Putamen (tissue), 1 donor: ENCODE measurements at places on chromosomes 16 and 17.

DNA sequence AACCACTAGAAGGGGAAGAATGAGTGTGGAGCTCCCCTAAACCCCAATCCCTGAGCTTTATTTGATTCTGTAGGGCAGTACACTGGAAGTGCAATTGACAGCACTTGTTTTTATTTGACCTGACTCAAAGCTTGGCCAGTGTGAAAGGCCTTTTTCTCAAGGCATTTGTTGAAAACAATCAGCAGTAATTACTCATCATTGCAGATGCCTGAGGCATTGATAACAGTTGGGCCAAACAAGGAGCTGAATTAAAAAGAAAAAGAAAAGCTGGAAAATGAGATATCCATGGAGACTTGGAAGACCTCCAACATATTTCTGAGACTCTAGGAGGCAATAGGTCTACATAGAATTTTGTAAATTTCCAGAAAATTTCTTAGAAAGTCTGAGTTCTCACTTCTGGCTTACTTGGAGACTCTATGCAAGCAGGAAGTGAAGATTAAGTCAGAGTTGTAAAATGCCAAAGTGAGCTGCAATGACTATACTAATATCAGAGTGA lies 200.8 kb upstream of the KCNJ16 start:
- no peak for DNase-seq

GRCh38 chr16:26524846-26525245 lies 541.9 kb upstream of the C16orf82 start:
- DNase-seq = no peak

- no peak for DNase-seq
These were observed 41.5 kb upstream of the HS3ST3A1 start for GRCh38 chr17:13643180-13643579.

DNA sequence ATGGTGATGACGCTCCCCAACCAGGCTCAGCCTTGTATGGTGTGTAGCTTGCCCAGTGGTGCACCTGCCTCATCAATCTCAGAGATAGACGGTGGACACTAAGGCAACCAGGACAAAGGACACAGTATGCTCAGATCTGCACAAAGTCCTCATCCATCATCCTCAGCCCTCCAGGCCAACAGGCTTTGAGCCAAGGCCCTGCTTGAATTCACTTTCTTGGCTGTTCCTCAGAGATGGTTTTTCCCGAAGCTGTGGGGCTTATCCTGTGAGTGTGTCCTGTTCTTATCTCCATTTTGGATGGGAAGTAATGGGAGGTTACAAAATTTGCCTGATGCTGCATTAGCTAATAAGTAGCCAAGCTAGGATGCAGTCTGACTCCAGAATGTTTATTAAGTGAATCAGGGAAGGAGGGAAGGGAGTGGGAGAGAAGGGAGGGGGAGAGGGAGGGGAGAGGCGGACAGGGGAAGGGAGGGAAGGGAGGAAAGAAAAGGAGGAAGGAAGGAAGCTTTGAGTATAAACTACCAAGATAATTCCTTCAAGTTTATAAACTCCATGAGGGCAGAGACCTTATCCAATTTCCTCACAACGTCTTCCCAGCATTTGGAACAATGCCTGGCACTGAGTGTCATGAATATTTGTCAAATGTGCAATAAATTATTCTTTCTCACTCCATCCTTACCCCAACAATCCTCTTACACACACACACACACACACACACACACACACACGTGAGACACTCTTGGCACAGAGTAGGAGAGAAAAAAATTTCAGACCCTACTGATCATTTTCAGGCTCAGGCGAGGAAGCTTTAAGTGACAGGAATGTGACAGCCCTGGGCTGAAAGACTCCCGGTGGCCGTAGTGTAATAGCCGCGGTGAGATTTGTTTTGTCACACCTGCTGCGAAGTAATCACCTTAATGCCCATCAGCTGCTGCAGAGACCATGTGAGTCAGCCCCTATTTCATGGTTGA lies 84.3 kb downstream of the BMERB1 start:
- DNase-seq = no peak

- DNase-seq = no peak
These were observed 28.2 kb downstream of the BRD7 start for GRCh38 chr16:50340578-50340977.

DNA sequence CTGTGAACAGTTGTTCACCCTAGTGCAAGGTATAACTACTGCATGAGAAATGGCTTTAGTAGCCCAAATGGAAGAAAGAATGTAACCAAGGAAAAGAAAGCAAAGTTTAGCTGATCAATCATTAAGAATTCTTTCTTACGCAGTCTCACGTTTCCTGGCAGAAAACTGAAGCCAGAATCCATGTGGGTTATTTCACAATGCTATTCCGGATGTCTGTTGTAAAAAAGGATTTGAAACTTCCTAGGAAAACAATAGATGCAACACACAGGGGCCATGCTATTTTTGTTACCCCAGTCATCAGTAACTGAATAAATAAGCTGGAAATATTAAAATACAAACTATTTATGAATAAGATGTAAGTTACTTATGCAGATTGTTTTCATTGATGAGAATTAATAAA lies 802.5 kb downstream of the CDH8 start:
- DNase-seq = no peak

DNA sequence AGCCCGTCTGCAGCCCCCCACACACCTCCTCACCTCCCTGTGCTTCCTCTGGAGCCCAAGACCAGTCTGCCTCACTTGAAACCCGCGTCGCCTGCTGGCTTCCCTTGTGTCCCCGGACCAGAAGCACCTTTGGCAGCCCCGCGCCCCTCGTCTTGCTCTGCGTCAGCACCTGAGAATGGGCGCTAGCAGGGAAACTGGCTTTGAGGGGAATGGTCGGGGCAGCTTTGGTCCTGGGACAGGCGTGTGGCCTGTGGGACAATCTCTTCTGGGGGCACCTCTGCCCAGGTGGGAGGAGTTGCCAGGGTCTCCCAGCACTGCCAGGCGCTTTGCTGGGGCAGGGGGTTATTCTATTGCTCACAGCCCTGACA lies 3.6 kb upstream of the MAFG start:
- no peak for DNase-seq

DNA sequence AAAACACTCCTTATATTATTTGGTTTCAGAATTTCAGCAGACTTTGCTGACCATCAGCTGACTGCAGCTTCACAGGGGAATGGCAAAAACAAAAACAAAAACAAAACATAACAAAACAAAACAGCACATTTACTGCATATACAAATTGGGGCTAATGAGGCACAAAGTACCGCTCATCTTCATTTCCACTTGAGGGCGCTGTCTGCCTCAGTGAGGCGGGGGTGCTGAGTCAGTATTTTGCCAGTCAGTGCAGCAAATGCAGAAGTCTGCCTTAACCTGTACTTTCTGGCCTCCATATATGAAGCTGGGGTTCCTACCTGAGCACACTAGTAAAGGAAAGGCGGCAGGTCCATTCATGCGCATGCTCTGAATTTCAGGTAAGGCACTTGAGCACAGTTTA lies 13.5 kb upstream of the DYNLRB2 start:
- no peak for DNase-seq

DNA sequence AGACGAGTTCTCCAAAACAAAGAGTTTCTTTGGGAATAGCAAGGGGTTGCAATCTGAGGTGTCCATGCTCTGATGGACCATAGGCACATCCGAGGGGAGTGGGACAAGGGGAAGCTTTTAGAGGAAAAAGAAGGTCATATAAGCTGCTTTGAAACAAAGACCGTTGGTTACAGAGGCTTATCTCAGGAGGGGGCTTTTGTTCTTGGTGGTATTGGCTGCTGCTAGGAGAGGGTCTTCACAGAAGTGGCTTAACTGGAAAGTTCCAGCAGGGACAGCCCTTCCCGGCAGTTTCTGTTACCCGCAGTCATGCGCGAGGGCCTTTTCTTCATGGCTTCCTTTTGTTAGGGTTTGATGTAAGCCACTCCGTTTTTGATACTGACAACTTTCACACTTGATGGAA lies 76.0 kb downstream of the RAP1GAP2 start:
- no peak for DNase-seq

GRCh38 chr17:79815836-79816461 lies 19.1 kb upstream of the CBX8 start:
- DNase-seq = no peak

DNA sequence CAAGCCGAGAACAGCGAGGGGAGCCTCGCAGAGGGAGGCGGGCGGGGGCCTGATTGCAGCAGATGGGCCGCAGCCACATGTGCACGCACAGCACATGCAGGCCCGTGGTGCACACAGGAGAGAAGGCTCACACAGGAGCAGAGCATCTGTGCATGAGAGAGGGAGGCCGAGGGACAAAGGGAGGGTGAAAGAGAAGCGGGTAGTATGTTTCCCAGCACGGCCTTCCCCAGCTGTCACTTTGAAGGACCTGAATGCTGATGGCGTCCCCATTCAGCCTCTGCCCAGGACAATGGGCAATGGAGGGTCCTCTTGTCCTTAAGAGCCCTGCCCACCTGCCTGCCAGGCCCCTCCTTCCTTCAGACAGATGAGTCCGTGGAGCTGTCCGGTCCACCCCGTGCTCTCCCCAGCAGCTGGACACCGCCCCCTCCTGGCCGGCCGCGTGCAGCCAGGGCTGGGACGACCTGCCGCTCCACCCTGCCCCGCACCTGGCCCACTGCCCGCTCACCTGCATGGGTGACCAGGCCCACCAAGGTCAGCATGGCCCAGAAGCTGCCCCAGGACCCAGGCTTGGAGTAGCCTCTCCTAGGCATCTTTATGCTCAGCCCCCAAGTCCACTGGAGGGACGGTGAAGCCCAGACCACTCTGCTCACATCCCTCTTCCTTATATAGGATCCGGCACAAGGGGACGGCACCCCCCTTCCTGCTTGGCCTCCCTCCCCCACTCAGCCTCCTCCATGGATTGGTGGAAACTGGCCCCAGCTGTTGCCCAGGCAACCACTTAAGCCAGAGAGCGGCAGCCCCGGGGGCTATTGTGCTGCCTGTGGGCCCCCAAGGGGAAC lies at the start of gene BTBD17:
TSS of gene BTBD17 (minus strand) at position 639 of the 839 bp plus-strand sequence. CDS start at position 590, 49 bp downstream.
- peak; percentile 65 for DNase-seq

DNA sequence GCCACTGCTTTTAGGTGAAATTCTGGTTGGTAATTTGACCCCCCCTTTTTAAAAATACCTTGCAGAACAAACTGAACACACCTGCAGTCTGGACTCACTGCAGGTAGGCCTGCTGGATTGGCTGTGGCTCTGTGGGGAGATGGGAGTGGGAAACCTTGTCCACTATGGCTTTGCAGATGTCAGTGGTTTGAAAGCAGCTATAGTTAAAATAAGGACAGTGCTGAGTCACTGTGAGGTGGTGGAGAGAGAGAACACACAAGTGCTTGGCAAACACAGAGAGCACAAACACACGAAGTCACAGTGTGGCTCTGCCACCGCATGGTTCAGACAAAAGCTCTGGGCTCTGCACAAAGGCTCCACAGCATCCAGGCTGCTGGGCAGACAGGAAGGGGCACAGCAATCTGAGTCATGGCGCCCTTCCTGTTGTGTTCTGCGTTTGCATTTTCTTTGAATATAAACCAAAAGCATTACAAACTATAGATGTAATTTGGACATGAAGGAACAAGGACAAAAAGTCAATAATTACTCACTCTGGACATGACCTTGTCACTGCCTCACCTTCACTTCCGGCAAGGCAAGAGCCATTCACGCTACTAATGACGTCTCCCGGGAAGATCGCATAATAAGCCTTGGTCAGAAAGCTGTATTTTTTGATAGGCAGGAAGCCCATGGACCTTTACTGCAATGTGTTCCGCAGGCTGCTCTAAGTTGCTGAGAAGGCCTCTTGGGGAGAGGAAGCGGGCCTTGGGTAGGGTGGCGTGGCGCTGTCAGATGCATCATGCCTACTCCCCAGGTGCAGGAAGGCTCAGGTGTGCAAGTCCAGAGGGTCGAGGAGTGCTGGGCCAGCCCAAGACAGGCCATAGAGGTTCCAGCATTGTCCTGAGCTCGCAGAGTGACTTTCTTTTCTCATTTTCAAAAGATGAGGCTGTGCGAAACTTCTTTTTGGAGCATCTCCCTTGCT lies 60.1 kb upstream of the MED9 start:
- no peak for DNase-seq

DNA sequence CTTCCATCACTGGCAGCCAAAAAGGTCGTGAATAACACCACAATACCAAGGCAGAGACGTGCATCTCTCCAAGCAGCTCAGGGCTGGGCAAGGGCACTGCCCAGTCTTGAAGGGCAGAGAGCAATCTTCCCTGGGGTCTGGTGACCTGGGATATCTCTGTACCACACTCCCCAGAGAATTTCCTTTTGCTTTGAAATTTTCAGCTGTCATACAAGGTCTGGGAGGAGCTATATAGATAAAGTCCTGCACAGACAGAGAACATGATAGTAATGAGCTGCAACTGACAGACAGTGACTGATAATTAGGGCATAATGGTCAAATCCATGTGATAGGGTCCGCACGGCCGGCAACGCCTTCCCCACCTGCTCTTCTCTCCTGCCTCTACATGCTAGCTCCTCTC lies 68.2 kb downstream of the DYNLRB2 start:
- DNase-seq = no peak
